ENCODE measurements at places on chromosomes 2 and 18. TPM values are rescaled to one million over a fixed set of nuclear protein-coding genes. Genes with fewer than 3 reads are reported as not detected.

DNA sequence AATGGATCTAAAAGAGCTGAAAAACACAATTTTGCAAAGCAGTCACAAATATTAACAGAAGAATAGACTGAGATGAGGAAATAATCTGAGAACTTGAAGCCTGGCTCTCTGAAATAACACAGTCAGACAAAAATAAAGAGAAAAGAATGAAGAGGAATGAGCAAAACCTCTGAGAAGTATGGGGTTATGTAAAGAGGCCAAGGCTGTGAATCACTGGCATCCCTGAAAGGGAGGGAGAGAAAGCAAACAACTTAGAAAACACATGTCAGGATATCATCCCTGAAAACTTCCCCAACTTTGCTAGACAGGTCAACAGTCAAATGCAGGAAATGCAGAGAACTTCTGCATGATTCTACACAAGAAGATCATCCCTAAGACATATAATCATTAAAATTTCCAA is 73.5 kb upstream of the LHCGR start:
- no peak for DNase-seq

- DNase-seq, result no peak
Observed at GRCh38 chr18:9949861-9950260, 36.0 kb downstream of the VAPA start.

DNA sequence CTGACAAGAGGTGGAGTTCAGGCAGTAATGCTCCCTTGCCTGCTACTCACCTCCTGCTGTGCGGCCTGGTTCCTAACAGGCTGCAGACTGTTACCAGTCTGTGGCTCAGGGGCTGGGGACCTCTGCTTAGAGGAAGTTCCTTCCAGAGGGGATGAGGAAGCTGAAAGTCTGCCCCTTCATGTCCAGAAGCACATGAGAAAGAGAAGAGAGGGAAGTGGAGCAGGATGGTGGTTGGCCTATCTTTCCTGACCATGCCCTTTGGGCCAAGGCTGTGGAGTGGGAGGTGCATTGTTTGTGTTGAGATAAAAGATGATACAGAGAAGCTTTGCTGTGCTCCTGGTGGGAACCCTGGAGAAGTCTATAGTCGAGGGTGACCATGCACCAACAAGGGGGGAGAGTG is 112.5 kb downstream of the LPIN1 start:
- no peak for DNase-seq

Gene DCDC2C
- not detected for total RNA-seq

Measured in activated CD4-positive, alpha-beta T cell treated with anti-CD3 and anti-CD28 coated beads, Interleukin-2, amount 10 ng/mL, durations not matched to agents 7 days and 5 days (primary cell).